Stimulated activated CD4-positive, alpha-beta T cell treated with anti-CD3 and anti-CD28 coated beads, TNF-alpha, amount 100 ng/mL, for 4 hours (primary cell): ENCODE measurements at places on chromosomes 3 and 15.

DNA sequence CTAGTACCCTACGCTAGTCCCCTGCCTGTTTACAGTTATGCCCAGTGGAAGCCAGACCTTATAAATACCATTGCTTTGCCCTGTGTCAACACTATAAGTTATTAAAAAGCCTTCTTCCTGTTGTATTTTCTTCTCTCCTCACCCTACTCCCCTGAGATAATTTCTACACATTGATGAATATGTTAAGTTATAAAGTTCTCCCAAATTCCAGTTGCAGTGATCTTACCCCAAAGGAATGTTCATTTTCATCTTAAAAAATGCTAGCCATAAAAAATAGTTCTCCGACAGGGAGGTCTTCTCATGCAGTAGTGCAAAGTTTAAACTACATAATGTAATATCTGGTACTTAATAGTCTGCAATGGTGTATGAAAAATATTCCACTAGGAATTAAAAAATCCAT, 58.6 kb downstream of the MAP2K5 start:
- DNase-seq = no peak

GRCh38 chr3:72120806-72121778, 336.1 kb upstream of the PROK2 start:
- no peak for DNase-seq

DNA sequence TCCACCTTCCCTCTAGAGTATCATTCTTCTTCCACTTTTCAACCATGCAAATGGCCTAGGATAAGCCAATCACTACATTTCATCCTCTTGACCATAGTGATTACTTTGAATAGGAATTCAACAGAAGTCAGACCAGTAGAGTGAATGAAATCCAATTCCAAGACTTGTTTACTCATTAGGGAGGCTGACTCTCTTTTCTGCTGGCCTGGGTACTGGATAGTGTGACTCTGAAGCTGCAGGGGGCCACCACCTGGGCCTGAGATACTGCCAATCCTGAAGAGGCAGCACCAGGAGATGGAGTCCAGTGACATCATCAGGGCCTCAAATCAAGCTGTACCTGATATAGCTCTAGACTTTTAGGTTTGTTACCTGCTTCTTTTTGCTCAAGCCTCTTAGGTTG, 7.0 kb upstream of the FSTL1 start:
- no peak for DNase-seq

- no peak for DNase-seq
These were observed 722 bp upstream of the ZXDC start for GRCh38 chr3:126476166-126477060.

GRCh38 chr3:127964816-127965215, 49.8 kb downstream of the KBTBD12 start:
- no peak for DNase-seq

- DNase-seq = no peak
These were observed at the start of gene SNX22 for GRCh38 chr15:64151727-64152506. Gene SNX22, plus strand, starts transcription at chr15:64151731. Its CDS starts 45 bp downstream, at chr15:64151776.

- DNase-seq = no peak
These were observed 408.6 kb downstream of the GBE1 start for GRCh38 chr3:81352867-81353266.

- no peak for DNase-seq
These were observed 495.5 kb upstream of the ROBO1 start for GRCh38 chr3:80263260-80263659.

DNA sequence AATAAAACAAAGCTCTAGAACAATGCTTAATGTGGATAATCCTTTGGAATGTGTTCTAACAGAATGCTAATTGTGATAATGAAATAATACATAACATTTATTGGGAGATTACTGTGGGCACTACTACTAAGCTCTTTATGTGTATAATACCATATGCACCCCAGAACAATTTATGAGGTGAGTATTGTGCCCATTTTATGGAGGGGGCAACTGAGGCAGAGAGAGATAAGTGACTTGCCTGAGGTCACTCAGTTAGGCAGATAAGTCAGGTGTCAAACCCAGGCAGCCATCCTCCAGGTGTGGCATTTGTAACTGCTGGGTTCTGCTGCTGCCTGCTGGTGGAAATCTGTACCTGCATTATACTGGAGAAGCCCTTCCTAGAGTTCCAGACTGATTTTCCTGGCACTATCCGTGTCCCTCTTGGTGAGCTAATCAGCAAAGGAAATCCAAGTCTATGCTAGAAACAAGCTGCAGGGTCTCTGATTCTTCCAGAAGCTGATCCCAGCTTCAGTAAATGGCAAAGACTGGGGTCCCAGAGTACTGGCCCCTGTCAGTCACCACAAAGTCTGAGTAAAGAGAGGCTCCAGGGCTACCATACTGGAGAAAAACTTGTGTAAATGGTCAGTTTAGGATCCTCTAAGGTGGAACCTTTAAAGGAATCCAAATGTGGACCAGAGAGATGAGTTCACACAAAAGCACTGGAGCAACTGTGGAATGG, 22.6 kb upstream of the RBP1 start:
- DNase-seq = no peak

GRCh38 chr3:67657192-67657591, 2.8 kb upstream of the SUCLG2 start:
- no peak for DNase-seq

DNA sequence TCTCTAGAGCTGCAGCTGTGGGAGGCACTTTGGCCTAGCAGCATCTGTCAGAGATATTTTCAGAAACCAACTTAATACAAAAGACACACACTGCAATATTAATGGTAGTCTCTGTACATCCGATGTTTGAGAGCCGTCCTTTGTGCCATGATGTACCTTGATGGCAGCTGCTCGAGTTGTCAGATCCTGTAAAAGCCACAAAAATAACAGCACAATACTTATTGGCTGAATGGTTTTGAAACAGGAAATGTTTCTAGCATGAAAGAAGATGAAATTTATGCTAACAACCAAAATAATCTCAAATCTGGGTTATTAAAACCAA, 445.5 kb upstream of the TBL1XR1 start:
- DNase-seq = no peak

GRCh38 chr3:181851063-181851462, 139.3 kb downstream of the SOX2 start:
- DNase-seq = no peak

GRCh38 chr3:159301961-159302360, 500.1 kb downstream of the MFSD1 start:
- no peak for DNase-seq
